Ascending aorta (tissue), 2 donors: ENCODE measurements at places on chromosomes 2 and 18. TPM values are rescaled to one million over a fixed set of nuclear protein-coding genes. Genes with fewer than 3 reads are reported as not detected.

CROCC2 gene
- total RNA-seq, result 2.9 TPM

- DNase-seq, result no peak
These were observed 3.5 kb upstream of the RNU4ATAC start for GRCh38 chr2:121527009-121527682.

GRCh38 chr2:24359129-24360049 is 947 bp downstream of the ITSN2 start:
- no peak for DNase-seq

DNA sequence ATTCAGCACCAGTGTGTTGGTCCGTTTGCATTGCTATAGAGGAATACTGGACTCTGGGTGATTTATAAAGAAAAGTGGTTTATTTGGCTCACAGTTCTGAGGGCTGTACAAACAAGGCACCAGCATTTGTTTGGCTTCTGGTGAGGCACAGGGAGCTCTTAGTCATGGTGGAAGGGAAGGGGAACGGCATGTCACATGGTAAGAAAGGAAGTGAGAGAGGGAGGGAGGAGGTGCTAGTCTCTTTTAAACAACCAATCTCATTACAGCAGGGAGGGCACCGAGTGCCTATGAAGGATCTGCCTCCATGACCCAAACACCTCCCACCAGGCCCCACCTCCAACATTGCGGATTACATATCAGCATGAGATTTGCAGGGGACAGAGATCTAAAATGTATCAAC is 143.9 kb upstream of the DLX2 start:
- no peak for DNase-seq

DNA sequence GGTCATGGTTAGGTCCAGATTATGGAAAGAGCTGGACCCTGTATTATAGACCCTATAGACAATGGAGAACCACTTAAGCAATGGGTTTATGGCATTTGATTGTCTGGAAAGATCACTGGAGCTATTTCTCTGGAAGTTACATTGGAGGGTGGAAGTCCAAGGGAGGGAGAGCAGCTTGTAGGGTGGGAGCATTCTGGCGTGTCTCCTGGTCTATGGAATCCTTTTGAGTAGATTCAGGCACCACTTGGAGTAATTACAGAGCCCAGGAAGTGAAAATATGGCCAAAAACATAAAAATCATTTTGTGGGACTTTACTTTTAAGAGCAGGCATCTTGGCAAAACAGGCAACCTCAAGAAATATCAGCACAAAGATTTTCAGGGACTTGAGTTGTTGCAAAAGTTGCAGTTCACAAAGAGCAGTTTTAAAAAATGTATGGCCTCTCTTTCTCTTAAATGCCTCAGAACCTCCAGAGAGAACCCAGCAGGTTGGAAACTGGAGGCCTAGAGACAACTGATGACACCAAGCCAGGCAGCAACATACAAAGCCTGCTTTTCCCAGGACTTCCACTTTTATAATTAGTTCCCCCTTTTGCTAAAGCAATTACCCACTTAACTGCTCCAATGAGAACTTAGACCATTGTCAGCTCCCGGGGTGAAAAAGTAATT is 331.0 kb downstream of the MYCN start:
- DNase-seq, result no peak

DNA sequence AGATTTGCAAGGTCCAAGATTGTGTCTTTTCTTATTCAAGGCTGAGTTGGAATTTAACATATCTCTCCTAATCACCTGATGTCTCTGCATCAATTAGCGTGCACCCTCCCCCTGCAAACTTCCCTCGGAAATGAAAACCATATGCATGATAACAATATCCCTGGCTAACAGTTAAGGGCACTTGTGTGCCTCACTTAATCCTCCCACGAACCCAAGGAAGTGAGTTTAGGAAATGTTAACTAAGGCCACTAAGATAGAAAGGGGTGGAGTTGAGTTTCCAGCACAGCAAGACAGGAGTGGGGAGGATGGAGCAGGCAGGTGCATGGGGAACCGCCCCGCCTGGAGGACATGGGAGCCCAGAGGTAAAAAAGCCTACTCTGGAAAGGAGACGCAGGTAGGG is 52.4 kb upstream of the PTMA start:
- no peak for DNase-seq
